H1 (cell line): ENCODE measurements at places on chromosomes 5 and 9. TPM values are rescaled to one million over a fixed set of nuclear protein-coding genes. Genes with fewer than 3 reads are reported as not detected.

- no peak for DNase-seq
Observed at GRCh38 chr9:36127652-36128244, 8.8 kb upstream of the GLIPR2 start.

CDKN2A gene
- total RNA-seq = 0.69 and 0.73 TPM in 2 replicates

CDC23 gene
- 43.6 and 45.7 TPM in 2 replicates for total RNA-seq

DNA sequence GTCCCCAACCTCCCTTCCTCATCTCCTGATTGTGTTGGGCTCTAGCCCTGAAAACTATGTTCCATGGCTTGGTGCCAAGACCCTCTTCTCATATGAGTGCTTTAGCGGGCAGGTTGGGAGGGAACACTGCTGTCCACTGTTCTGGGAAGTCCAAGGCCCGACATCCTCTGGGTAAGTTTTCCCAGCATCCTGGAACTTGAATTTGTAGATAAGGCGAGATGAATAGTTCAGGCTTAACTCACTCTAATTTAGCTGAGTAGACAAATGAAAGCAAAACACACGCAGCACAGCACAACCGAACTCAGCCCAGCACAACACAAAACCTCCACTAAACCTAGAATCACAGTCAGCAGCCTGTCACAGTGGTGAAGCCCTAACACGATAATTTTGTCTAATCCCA, 95.3 kb upstream of the SLC28A3 start:
- DNase-seq = no peak

- no peak for DNase-seq
Observed at GRCh38 chr5:10503997-10504793, 59.7 kb upstream of the ANKRD33B start.

GRCh38 chr5:31561946-31562345, 29.8 kb downstream of the C5orf22 start:
- no peak for DNase-seq

GRCh38 chr9:137255448-137256114, 454 bp downstream of the NELFB start:
- no peak for DNase-seq

DNA sequence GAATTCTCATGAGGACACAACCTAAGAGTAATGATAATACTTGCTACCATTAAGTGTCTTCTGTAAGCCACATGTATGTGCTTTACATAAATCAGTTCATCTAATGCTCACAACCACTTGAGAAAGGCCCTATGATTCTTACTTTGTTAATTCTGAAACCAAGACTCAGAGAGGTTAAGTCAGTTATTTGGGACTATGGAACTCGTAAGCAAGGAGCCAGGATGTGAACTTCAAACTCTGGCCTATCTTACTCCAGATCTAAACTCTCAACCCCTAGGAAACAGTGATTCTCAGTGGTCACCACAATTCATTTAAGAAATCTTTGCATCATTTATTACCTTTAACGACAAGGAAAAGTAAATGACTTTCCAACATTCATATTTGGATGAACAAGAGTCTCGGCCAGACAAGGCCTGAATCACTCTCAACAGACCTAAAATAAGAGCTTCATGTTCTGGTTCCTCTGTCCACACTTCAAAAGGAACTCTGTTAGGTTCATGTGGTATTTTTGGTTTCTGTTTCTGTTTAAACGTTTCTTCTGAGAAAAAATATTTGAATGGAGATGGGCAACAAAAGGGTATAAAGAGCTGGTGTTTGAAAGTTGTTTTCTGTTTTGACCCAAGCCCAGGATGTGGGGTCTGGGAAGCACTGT, 104.8 kb downstream of the LPAR1 start:
- no peak for DNase-seq

ROR2 gene
- 4.0 and 4.3 TPM in 2 replicates for total RNA-seq

GRCh38 chr5:122773619-122774018, 1.3 kb upstream of the SNX2 start:
- DNase-seq = no peak

DNA sequence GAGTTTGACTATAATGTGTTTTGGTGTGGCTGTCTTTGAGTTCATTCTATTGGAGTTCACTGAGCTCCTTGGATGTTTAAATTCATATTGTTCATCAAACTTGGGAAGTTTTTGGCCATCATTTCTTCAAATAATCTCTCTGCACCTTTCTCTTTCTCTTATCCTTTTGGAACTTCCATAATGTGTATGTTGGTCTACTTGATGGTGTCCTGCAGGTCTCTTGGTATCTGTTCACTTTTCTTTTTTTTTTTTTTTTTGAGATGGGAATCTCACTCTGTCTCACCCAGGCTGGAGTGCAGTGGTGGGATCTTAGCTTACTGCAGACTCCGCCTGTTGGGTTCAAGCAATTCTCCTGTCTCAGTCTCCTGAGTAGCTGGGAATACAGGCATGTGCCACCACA, 27.7 kb downstream of the PKD2L2 start:
- DNase-seq = no peak

GRCh38 chr9:119029886-119030285, 339.3 kb downstream of the BRINP1 start:
- DNase-seq = no peak

OBP2B gene
- not detected in 2 replicates for total RNA-seq

LIFR gene
- total RNA-seq = 18.6 and 18.9 TPM in 2 replicates

TIMD4 gene
- not detected in 2 replicates for total RNA-seq

DNA sequence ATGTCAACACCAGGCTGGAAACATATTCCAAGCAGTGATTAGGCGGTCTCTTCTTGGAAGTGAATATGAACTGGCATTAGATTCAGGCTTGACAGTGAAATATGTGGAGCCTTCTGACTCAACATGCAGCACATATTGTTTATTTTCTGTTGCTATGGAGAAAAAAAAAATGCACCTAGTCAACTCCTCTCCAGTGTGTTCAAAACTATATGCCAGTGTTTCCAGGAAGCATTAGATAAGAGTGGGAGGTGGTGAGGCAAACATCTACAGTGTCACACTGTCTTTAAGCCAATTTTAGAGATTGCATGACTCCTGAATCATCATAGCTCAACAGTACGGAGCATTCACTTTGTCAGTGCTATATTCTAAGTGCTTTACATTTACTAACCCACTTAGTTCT, 117.9 kb downstream of the HCN1 start:
- no peak for DNase-seq

DNA sequence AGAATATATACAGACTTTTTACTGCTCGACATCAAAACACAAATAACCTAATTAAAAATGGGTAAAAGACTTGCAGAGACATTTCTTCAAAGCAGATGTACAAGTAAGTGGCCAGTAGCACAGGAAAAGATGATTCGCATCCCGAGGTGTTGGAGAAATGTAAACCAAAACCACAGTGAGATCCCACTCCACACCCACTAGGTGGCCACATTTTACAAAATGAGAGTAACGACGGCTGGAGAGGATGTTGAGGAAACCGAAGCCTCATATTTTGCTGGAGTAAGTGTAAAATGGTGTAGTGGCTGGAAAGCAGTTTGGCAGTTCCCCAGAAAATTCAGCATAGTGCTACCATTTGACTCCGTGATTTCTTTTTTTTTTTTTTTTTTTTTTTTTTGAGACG, 21.3 kb upstream of the GBGT1 start:
- DNase-seq = no peak

GRCh38 chr5:142378737-142379634, 54.2 kb upstream of the SPRY4 start:
- DNase-seq = no peak

DNA sequence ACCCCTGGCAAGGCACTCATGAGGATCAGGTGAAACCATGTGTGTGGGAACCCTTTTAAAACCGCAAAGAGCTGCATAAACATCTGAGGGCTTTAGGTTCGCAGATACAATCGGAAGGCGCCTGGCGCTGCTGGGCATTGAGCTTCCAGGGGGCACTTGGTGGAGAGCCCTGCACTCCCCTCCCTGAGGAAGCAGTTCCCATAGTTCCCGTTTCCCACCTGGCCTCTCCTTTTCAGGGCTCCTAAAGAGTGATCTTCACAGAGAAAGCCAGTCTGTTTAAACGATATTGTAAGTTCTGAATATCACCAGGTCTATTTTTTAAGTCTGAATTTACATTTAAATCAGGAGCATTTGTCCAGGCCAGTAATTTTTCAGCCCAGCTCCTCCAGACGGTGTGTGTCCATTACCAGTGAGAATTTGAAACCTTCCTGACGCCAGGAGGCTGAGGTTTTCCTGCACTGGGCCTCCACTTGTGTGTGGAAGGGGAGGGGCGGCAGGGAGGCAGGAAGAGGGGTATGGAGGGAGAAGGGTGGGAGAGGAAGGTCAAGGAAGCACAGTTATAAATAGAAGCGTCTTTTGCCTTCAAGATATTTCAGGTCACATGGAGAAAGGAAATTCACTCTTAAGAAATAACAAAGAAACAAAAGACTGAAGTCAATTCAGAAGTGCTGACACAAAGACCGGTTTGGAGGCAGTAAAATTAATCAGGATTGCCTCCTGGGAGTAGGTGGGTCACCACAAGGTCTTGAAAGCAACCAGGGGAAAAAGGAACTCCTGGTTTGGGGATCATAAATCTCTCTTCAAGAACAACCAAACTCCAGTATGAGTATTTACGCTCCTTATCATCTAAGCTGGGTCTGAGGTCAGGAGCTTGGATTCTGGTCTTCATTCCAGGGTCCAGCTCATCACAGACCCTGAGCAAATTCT, 14.3 kb upstream of the MGAT1 start:
- DNase-seq = no peak

DNA sequence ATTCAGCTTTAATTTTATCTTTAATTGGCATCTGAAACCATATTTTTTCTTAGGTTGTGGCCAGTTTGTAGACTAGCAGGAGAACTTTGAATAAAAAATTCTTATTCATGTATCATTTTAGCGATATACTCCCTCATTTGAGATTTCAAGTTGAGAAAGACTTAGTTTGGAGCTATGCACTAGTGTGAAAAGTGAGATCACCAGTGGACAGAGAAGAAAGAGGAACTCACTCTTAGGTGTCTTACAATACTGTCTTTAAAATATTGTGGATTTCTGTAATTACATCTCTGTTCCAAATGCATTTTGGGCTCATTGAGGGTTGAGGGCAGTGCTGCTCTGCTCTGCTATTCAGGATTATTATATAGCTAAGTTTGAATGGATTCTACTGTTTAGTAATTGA, 54.7 kb downstream of the NAA35 start:
- DNase-seq = no peak

DNA sequence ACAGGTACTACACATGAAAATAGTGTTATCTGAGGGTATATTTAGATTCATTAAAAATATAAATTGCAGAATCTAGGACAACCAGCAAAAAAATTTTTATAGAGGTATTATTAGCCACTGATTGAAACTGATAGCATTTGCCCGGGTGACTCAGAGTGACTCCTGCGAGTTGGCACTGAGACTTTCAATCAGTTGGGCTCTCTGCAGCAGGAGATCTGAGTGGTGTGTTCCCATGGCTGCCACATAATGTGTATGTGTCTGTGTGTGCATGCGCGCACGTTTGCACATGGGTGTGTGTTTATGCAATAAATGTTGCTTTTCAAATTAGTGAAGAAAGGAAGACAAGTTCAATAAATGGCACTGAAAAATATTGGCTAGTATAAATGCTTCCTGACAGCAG, 100.1 kb upstream of the MRPS30 start:
- DNase-seq = no peak

GRCh38 chr9:114482593-114482992, 22.7 kb downstream of the WHRN start:
- no peak for DNase-seq

HOMER1 gene
- 49.5 and 57.9 TPM in 2 replicates for total RNA-seq

DNA sequence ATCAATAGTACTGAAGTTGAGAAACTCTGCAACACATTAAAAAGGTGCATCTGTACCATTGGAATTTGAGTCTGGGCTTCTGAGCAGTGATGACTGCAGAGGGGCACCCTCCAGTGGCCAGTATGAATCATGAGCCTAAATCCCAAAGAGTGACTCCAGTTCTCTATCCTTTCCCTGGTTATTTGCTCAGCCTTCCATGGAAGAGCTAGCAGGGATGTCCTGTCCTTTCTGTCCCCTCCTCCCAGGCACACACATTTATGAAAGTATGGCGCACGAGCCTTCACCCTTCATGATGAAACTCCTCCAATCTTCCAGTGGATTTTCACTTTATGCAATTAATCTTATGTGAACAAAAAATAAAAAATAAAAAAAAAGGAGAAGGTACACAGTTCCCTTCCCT, 81.0 kb downstream of the ESM1 start:
- DNase-seq = no peak

DNA sequence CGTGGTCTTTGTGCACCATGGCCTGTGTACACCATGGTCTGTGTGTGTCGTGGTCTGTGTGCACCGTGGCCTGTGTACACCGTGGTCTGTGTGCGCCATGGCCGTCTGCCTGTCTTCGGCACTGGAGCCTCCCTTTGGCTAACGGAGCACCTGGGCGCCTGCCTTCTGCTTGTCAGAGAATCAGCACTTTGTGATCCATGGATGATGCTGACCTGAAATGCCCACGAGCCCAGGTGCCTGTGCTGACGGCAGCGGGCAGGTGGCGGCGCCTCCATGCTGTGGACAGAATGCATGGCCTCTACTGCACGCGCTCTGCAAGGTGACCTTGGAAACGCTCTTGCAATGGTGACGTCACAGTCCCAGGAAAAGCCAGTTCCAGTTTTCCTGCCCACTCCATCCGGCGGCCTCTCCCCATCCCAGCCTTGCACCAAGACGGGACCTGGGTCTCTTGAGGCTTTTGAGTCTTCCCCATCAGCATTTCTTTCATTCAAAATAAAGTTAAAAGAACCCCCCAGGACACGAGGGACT, 14.6 kb downstream of the LCN9 start:
- no peak for DNase-seq

- no peak for DNase-seq
Observed at GRCh38 chr9:116101516-116101915, 52.1 kb upstream of the PAPPA start.

- no peak for DNase-seq
Observed at GRCh38 chr5:86232246-86232645, 385.5 kb upstream of the COX7C start.

- DNase-seq = no peak
Observed at GRCh38 chr9:78857373-78858225, 560.7 kb downstream of the PSAT1 start.

GRCh38 chr5:74762599-74762998, 4.3 kb downstream of the GFM2 start:
- DNase-seq = no peak

- no peak for DNase-seq
Observed at GRCh38 chr9:20220286-20220685, 402.0 kb downstream of the MLLT3 start.

DNA sequence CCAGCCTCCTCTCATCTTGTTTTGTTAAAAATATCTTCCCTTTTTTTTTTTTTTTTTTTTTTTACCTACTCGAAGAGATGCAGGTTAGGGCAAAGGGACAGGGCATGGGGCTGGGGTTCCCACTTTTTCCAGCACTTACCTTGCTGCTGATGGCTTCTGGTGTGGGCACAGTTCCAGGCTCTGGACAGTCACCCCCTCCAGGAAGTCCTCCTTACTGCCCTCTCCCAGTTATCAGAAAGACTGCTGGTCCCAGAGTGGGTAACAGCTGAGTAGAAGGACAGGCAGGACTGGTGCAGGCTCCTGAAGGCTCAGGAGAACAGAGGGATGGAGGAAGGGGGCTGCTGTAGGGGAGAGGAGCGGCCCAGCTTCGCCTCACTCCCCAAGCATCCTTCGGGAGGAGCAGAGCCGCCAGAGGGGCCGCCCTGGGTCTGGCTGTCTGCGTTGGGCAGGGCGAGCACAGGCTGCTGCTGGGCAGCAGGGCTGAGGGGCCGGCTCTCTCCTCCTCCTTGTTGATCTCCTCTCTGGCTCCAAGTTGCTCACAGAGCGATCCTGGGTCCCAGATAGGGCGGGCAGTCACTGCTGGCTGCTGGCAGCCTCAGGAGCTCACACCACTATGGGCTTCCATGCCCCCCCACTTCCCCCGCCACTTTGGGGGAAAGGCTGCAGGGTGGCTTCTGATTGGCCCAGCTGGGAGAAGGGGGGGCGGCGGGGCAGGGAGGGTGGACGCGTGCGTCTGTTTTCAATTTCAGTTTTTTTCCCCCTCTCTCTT, at the start of gene PDGFRB:
Gene PDGFRB, minus strand, starts transcription at position 588 of the 769 bp plus-strand sequence. CDS start 18,798 bp downstream, outside the sequence.
- no peak for DNase-seq
